T47D (cell line): ENCODE measurements at places on chromosomes 11 and 22.
A peak's percentile ranks its signal among the peaks of the same experiment; 100 is the strongest.

DNA sequence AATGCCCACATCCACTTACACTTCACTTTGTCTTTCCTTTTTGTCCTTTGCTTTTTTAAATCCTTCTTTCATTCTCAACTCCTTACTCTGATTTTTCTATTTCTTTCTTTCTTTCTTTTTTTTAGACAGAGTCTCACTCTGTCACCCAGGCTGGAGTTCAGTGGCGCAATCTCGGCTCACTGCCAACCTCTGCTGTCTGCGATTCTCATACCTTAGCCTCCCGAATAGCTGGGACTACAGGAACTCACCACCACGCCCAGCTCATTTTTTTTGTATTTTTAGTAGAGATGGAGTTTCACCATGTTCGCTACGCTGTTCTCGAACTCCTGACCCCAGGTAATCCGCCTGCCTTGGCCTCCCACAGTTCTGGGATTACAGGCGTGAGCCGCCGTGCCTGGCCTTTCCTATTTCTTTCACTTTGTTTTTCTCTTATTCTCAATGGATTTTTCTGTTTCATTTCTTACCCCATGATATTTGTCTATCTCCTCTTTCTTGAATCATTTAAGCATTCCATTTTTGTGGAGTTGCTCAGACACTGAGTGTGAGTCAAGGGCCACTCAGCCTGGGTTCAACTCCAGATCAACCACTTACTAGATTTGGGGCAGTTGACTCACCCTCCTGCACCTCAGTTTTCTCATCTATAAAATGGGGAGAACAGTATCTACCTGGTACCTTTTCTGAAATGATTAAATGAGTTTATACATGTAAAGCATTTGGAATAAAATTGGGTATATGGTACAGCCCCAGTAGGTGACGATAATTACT is 7.6 kb downstream of the KCNJ5 start:
- DNase-seq, result no peak

DNA sequence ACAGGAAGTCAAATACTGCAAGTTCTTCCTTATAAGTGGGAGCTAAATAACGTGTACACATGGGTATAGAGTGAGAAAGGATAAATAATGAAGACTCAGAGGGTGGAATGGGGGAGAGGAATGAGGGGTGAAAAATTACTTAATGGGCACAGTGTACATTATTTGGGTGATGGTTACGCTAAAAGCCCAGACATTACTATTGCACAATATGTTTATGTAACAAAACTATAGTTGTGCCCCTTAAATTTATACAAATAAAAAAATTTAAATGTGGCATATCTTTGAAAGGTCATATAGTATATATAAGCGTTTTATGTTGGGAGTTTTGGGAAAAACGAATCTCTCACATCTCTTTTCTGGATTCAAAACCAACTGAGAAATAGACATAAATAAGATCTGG is 96.1 kb downstream of the KIF18A start:
- no peak for DNase-seq

- DNase-seq, result peak; percentile 35
Observed at GRCh38 chr11:105000797-105001196, 22.2 kb downstream of the CASP5 start.

DNA sequence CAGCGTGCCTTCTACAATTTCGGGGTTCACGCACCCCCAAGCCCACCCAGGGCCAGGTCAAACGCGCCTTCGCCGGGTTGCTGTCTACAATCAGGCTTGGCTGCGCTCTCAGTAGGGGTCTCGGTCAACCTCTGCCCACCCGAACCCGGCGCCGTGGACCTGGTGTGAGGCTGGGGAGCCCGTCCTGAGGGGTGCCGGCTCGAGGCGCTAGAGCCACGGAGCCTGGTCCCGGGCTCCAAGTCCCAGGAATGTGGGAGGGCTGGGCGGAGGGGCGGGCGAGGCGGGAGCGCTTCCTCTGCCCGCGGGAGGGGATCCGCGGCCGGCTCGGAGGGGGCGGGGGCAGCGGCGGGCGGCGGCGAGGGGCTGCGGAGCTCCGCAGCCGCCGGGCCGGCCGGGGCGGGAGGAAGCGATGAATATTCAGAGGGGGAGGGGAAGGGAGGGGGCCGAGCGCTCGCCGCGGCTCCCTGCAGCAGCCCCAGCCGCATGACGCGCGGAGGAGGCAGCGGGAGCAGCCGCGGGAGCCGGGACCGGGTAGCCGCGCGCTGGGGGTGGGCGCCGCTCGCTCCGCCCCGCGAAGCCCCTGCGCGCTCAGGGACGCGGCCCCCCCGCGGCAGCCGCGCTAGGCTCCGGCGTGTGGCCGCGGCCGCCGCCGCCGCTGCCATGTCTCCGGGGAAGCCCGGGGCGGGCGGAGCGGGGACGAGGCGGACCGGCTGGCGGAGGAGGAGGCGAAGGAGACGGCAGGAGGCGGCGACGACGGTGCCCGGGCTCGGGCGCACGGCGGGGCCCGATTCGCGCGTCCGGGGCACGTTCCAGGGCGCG is at the start of gene PTPRJ:
PTPRJ (plus strand) TSS at position 472 of the 819 bp plus-strand sequence. CDS start 354 bp downstream, outside the sequence.
- peak; percentile 72 for DNase-seq

DNA sequence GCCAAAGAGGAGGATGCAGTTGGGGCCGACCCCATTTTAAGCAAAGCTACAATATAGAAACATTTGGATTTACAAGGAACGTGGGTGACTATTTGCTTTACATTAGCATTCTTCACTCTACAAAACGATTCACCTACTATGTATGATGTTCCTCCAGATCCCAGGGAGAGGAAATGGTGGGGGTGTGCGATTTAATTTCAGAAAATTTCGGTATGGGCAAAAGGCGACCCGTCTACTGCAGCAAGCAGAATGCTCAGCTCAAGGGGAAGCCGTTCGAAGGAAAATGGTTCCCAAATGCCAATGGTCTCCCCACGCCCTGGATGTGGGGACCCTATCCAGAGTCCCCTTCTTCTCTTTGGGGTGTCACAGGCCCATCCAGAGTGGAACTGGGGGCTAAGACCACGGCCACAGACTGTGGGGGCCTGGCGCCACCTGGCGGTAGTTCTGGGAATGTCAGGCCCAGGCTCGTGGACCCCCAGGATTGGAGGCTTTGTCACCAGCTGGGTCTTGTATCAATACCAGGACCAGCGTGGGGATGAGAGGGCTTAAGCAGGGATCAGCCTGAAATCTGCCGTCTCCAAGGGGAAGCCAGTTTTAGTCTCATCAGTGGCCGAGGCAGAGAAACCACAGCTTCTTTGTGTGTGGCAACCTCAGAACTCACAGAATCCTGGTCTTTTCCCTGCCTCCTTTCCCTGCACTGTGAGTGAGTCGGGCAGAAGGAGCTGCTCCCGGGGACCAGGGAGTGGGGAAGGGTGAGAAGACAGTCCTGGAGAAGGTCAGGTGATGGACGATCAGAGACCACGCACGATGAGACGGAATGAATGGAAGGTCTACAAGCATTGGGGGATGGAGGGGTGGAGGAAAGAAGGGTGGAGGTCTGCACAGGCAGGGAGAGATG is 8.4 kb downstream of the LRRC10B start:
- no peak for DNase-seq

- no peak for DNase-seq
Observed at GRCh38 chr11:111260811-111261210, 15.3 kb downstream of the POU2AF2 start.

DNA sequence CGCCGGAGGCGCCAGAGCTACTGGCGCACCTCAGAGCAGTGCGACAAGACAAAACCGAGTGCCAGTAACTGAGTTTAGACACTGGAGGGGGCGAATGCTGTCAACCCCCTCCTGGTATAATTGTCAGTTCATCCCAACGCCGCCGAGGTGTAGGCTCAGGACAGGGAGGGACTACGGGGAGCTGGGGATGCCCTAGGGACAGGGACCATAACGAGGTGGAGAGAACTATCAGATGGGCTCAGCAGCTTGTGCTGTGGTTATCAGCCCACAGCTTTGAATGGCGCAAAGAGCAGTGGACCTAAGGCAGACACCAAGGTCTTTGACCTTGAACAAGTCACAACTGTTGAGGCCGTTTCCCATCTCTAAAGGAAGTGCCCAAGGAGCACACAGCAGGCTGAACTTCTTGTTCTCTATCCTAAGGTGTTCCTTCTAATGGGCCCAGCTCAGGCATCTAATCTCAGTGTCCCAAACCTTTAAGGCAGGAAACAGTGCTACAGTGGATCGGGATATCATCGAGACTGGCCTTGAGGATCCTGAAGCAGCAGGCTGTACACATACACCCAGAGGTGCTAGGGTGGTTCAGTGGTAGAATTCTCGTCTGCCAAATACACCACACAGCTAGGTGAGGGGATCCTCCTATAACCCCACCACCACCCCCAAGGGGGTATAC is 958 bp upstream of the TUT1 start:
- no peak for DNase-seq

- no peak for DNase-seq
Observed at GRCh38 chr22:27526901-27527300, 274.7 kb downstream of the MN1 start.

GRCh38 chr11:94455861-94456260 is 37.8 kb downstream of the MRE11 start:
- no peak for DNase-seq

DNA sequence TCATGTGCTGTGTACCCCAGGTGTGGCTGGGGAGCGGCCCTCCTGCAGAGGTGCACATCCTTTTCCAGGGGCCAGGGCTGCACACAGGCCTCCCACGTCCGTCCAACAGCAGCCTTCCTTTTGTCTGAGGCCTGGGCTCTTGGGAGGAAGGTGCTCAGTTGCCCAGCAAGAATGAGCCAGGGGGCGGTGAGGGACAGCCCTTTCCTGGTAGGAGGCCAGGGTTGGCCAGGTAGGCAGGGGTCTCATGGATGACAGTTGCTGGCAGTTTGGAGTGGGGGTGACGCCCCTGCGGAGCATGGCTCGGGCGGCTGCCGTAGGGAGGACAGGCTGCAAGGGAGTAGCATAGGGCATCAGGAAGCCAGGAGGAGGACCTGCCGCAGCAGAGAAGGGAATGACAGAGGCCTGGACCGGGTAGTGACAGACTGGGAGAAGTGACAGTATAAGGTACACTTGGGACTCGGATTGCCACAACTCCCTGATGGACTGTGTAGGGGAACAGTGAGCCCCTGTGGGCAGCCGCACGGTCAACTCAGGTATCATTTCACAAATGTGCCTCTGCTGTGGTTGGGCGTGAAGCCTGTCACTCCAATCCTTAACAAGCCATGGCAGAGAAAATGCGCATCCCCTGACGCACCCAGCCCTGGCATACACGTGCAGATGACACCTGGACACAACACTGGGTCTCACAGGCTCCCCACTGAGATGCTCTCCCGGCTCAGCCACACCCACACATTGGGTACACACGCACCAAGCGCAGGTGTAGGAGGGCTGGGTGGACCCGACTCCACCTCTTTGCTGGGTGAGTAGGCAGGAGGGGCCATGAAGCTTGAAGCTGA is 79.7 kb downstream of the DGCR2 start:
- no peak for DNase-seq

GRCh38 chr22:37449331-37450001 is 22.2 kb upstream of the ELFN2 start:
- DNase-seq, result no peak

GRCh38 chr22:38554281-38554680 is 15.7 kb downstream of the DMC1 start:
- DNase-seq, result no peak

DNA sequence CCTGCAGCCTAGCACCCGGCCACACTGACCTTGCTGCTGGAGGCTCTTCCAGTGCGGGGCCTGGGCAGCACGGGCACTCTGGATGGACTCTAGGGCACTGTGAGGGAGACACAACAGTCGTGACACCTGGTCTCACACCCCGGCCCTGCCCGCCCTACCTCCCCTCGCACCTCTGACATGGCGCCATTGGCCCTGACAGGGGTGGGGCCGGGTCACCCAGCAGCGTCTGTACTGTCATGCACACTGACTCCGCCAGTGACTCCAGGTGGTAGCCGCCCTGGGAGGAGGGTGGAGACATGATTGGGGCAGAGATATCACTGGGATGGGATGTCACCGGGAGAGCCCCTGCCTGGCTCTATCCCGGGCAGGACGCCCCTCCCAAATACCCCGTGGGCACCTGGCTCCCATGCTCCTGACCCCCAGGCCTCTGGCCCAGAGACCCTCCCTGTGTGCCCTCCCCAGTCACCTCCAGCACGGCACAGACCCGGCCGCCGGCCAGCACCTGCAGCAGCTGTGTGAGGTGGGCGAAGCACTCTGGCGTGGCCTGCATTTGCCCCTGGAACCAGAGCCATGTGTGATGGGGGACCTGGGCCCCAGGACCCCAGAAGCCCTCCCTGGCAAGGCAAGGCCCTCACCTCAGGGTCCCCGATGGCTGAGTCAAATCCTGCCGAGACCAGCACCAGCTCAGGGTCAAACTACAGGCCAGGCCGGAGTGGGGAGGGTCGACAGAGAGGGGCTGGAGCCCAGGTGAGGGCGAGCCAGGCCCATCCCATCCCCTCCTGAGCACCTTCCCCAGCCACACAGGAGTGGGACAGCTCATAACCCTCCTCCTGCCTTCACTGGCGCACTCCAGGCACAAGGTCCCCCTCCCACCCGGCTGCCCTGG is 2.6 kb downstream of the HDAC10 start:
- no peak for DNase-seq

GRCh38 chr11:63951779-63952536 is 13.2 kb downstream of the NAA40 start:
- no peak for DNase-seq

- no peak for DNase-seq
Observed at GRCh38 chr11:16933291-16933690, 80.9 kb downstream of the PLEKHA7 start.

DNA sequence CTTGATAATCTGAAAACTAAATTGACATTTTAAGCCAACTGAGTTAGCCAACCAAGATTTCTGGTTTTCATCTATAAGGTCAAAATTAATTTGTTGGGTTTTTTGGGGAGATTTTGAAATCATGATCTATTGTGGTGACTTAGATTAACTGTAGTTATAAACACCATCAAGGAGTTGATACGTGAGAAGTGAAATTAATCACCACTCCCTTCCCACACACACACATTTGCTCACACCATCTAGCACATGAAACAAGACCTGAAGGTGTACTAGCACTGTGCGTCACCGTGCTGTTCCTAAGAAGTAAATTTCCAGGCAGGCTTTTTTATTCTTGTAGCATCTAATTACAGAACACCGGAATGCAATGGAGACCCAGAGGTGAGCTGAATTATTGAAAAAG is 2.1 kb downstream of the OR5B21 start:
- DNase-seq, result no peak

DNA sequence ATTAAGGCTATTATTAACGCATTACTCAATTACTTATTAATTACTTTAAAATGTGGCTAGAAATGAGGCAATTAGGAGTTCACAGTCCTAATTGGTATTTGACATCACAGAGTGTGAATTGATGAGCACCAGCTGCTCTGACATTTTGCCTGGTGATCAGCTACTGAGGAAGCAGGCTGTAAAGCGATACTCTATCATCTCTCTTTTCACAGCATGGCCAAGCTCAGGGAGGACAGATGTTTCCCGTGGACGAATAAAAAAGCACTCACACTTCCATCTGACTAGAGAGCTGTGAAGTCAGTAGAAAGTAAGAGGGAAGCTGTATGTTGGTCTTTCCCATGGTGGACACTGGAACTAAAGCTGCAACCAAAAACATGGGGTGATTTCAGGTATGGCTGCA is 29.1 kb upstream of the SYT9 start:
- DNase-seq, result no peak
